Activated T-cell treated with anti-CD3 and anti-CD28 coated beads, Interleukin-2, amount 50 U/mL, for 4 hours (primary cell): ENCODE measurements at places on chromosomes 4 and X. TPM values are rescaled to one million over a fixed set of nuclear protein-coding genes. Genes with fewer than 3 reads are reported as not detected.

DNA sequence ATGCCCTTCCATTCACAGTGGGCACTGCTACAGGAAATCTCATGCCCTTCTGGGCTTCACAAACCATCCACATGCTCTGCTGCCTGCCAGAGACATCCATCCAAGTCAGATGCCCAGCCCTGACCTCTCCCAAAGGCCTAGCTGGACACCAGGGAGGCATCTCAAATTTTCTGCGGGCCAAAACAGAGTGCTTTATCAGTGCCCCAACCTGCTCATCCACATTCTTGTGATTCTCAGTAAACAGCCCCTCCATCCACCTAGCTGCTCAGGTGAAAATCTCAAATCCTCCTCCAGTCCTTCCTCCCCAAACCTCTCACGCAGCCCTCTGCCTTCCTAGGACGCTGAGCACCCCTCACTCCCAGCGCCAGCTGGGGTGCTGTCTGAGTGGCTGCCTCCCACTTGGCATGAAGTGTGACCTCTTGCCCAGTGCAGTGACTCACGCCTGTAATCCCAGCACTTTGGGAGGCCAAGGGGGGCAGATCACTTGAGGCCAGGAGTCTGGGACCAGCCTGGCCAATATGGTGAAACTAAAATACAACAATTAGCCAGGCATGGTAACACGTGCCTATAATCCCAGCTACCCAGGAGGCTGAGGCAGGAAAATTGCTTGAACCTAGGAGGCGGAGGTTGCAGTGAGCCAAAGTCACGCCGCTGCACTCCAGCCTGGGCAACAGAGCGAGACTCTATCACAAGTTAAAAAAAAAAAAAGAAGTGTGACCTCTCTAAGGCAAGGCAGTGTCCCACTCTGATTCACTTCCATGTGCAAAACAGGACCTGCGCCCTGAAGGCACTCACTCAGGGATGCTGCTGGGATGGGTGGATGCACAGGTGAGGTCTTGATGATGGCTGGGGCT is 1.7 kb upstream of the AFAP1 start:
- no peak for DNase-seq

DNA sequence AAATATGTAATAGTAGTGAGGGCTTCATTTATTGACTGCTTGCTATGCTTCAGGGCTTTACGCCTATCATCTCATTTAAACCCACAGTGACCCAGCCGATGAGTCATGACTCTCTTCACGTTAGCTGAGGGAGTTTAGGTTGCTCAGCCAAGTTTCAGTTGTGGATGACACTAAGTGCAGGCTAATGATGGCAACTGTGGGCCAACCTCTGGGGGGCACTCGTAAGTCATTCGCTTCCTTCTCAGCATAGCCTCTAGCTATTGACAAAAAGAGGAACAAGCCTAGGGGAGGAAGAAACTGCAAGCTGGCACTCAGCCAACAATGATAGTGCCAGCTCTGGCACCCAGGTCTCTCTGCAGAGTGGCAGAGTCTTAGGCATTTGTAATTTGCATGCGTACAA is 325.0 kb downstream of the ARHGAP10 start:
- DNase-seq: peak; percentile 42

DNA sequence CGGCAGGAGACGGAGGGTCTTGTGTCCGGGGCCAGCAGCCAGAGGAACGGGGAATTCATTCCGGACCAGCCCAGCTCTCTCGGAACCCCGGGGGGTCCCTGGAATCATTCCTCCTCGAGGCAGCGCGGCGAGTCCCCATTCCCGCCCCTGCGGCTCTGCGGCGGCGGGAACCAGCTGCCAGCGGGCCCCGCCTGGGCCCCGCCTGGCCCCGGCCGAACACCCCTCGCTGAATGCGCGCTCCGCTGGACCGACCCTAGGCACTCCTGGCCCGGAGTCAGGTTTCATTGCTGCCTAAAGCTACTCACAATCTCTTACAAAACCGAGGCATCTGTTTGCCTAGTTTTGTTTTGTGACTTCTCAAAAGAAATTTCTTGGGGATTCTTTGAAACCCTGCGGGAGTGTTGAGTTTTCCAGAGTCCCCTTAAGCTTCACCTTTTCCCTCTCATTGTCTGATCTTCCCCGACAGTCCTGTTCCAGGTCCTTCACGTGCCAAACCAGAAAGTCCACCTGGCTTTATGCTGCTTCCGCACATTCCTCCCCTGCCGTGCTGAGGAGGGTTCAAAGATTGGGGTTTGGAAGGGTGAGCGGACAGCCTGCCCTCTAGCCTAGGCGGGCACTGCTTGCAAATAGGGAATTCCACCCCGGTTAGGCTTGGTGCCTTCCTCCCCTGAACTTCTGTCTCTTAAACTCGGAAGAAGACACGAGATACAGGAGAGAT is 789 bp downstream of the ARHGAP10 start:
- no peak for DNase-seq

DNA sequence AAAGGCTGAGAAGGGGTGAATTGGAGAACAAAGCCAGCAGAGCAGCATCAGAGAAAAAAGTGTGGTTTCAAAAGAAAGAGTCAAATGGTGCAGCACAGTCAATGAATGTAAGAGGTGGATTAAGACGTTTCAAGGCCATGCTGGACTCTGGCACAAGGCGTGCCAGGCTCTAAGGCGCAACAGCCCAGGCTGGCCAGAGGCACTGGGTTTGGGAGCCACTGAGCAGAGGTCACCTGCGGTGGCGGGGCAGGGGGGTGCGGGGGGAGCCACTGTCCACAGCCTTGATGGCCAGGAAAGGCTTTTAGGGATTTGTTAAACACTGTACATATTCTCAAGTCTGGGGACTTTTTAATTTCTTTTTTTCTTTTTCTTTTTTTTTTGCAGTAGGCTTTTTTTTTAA is 222.5 kb upstream of the FAT1 start:
- no peak for DNase-seq

- DNase-seq: no peak
Observed at GRCh38 chr4:165312506-165312905, 15.0 kb upstream of the MSMO1 start.

The ATOH1 gene
- not detected for total RNA-seq

The RASGEF1B gene
- 27.7 TPM for total RNA-seq

GRCh38 chrX:152899874-152900719 is 2.2 kb downstream of the ZNF185 start:
- DNase-seq: no peak

The AFM gene
- not detected for total RNA-seq

GRCh38 chr4:26083987-26084386 is 170.0 kb downstream of the SMIM20 start:
- no peak for DNase-seq

The STATH gene
- not detected for total RNA-seq

DNA sequence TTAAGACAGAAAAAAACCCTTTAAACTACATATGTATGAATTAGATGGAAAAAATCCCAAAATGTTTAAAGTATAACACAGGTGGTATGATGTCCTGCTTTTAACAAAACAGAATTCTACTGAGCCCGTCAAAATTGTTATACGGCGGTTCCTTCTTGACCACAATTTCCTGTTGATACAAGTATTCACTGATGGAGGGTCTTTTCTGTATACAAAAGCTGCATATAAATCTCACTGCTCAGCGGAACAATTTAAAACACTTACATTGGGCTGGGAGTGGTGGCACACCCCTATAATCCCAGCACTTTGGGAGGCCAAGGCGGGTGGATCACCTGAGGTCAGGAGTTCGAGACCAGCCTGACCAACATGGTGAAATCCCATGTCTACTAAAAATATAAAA is 62.4 kb downstream of the RPS6KA3 start:
- DNase-seq: no peak

DNA sequence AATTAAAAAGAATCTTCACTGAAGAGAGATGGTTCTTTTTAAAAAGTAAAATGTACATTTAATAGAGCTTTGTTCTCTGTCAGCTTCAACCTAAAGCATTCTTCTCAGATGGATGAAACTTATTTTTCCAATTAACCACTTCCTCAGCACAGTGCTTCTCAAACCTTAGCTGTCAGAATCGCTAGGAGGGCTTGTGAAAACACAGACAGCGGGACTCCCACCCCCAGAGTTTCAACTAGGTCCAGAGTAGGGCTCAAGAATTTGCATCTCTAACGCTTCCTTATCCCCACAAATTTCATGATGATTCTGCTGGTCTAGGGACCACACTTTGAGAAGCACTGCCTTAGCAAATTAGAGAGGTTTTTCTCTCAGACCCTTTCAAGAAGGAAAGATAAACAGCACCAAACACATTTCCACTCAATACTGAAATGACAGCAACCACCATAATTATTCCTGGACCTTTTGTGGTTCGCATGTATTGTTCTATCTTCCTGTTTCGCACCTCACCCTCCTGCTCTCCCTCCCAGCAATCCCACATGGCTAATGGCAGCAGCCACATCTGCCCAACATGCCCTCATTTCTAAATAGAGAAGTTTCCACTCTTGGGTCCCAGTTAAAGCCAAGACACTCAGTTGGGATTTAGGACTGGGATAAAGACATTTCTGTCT is 73.2 kb downstream of the ZNF827 start:
- no peak for DNase-seq

GRCh38 chrX:103554687-103555424 is 30.5 kb upstream of the TCEAL4 start:
- peak; percentile 54 for DNase-seq

DNA sequence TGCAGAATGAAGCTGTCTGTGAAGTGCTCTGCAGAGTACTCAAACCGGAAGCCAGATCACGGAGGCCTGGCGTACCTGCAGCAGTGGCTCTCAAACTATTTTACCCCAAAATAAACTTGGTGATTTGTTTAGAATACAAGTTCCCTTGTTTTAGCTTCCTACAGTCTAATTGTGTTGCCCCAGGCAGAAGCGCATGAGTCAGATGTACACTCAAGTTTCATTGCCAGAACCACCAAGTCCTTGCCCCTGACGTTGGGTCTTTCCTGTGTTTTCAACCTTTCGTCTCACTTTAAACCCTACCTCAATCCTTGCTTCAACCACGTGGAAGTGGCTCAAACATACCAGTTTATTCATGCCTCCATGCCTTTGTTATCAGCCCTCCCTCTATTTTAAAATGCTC is 66.2 kb upstream of the SLC7A11 start:
- DNase-seq: no peak

The COX18 gene
- 22.1 TPM for total RNA-seq

The PCDH19 gene
- not detected for total RNA-seq

DNA sequence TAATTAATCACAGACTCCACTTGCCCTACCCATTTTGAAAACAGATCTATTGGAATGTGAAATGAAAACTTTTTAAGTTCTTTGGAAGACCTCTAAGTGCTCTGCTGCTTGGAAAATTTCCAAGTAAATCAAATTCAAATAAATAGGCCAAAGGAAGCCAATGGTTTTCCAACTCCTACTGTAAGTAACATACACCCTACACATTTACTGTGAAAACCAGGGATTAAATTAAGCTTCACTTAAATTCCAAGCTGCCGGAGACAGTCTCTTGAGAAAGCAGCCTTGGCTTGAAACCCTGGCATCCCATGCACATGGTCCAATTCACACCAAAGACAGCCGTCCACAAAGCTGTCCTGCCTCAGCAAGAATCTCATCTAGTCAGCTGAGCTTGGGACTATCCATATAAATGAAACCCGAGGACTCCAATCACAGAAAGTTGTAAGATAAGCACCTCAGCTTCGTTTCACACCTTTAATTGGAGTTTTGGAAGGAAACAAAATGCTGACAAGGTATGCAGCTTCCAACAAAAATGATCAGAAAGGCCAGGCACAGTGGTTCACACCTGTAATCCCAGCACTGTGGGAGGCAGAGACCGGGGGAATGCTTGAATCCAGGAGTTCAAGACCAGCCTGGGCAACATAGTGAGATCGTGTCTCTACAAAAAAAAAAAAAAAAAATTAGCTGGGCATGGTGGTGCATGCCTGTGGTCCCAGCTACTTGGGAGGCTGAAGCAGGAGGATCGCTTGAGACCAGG is 88.6 kb downstream of the APBB2 start:
- no peak for DNase-seq

GRCh38 chrX:83508006-83508405 is at the start of gene POU3F4:
Gene POU3F4 (plus strand): TSS chrX:83508290. CDS start chrX:83508325, 35 bp downstream.
- DNase-seq: no peak

GRCh38 chr4:40731792-40732245 is 17.9 kb upstream of the NSUN7 start:
- DNase-seq: no peak

The USO1 gene
- total RNA-seq: 31.6 TPM

GRCh38 chr4:6280365-6280996 is 10.8 kb downstream of the WFS1 start:
- no peak for DNase-seq

DNA sequence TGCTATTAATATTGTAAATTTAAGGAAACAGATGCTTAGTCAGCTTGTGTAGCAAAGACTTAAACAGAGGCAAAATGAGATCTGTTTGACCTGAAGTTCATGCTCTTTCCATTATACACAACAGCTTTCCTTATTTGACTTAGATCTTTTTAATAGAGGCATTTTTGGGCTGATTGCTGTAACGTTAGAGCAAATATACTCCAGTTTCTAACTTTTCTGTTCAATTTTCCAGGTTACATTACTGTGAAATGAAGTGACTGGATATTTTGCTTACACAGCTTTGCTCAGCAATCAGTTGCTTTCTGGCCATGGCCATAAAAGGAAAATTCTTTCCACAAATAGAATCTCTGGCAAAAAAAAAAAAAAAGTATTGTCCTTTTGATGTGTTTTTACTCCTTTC is 146.2 kb downstream of the PCDH7 start:
- no peak for DNase-seq

DNA sequence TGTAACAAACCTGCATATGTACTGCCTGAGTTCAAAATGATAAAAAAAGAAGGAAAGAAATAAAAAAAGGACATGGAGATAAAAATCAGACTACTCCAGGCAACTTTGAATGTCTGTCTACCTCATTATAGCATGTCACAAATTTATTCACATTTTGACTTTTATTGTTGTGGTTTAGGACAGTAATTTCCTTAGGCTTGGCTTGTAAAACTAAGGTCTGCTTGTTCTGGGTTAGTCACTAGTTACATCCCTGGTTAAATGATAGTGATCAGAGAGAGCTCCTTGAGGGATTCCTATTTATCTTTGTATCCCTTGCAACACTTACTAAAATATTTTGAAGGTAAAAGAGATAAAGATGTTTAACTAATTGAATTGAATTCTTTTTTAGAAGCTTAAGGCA is 42.5 kb upstream of the ITM2A start:
- DNase-seq: no peak

DNA sequence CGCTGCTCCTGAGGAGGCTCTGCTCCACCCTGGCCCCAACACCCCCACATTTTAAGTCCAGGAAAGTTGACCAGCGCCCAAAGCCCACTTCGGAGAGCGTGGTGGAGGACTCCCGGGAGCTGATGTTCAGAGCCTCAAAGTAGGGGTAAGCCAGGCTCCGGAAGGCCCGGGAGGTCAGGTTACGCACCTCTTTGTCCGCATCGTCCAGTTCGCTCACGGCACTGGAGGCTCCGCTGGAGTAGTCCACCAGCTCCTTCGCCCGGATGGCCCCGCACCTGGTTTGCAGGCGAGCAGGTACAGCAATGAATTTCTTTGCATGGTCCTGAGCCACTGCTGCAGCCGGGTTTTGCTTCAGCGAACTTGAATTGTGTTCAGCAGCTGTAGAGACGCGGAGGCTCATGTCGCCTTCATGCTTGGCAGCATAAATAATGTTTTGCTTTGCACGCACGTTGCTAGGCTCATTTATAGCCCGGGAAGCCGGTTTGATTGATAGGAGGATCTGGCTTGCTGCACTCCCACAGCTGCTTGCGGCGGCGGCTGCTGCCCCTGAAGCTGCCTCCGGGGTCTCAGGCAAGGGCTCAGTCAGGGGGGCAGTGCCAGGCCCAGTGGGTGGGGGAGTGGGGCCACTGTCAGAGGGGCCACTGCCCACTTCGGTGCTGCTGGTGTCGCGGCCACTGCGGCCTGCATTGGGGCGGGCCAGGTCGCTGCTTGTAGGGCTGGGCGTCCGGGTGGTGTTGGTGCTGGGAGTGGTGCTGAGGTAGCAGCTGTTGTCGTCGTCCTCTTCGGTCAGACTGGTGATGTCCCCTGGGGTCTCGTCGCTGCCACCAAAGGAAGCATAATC is 4.8 kb downstream of the C4orf54 start:
- DNase-seq: no peak

GRCh38 chr4:127732623-127733328 is 2.6 kb downstream of the SLC25A31 start:
- DNase-seq: no peak
